Left ventricle myocardium superior (tissue), 1 donor: ENCODE measurements at places on chromosomes 12 and 14.

- DNase-seq, result peak; percentile 76
Observed at GRCh38 chr14:68633131-68633991, 159.5 kb downstream of the ZFP36L1 start.

GRCh38 chr12:105041186-105041585 lies 43.1 kb downstream of the ALDH1L2 start:
- DNase-seq, result no peak

GRCh38 chr14:104004849-104005248 lies 62.5 kb upstream of the RD3L start:
- no peak for DNase-seq

- no peak for DNase-seq
Observed at GRCh38 chr12:89349814-89350213, 2.5 kb downstream of the DUSP6 start.

GRCh38 chr12:93009533-93009932 lies 80.4 kb upstream of the EEA1 start:
- DNase-seq, result no peak

DNA sequence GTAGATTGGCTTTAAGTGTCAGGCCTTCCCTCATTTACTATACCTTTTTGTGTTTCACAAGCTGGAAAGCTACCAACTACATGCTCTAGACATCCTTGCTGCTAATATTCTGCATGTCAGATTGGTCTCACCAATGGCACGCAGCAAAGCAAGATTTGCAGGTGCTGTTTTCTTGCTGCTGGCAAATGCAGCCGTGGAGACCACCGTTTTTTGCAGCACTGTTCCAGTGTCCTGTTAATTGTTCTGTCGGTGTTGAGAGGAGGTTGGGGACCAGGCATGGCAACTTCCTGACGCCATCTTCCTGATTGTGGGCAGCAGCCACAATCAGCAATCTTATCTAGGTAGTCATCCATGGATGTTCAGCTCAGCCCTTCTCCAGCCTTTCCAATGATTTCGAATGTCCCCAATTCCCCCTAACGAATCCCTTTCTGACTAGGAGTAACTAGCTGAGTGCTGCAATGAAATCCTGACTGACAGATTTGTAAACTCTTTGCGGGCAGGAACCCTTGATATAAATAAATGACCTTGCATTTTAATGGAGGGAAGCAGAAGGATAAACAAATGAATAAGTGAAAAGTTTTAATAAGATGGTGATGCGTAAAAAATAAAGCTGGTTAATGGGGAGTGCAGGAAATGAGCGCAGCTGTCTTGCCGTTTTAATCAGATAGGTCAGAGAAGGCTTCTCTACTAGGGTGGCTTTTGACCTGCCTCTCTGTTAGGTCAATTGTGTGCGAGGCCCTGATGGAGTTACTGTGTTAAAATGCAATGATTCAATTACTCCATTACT lies 574 bp upstream of the CRADD start:
- DNase-seq, result no peak

- DNase-seq, result no peak
Observed at GRCh38 chr12:53696285-53696654, 20.4 kb upstream of the ATP5MC2 start.

DNA sequence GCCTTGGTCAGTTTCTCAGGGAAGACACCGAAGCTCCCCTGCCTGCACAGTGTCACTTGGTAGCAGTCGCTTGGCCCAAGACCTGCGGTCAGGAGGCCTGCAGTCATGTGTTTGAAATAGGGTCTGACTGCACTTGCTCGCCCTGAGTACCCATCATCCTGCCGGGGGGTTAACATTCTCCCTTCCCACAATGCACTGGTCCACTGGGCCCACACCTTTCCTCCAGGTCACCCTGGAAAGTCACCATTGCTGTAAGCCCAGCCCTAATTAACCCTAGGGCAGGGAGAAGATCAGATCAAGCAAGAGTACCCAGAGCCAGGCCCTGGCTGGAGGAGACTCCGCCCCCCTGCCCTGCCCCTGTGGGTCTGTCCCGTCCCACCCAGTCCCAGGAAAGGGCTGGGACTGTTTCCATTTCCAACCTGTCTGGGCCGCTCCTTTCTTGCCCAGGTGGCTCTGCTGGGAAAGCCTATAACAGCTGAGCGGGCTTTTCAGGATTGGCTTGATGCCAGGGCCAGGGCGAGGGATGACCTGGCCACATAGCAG lies 87.1 kb downstream of the ZFP36L1 start:
- no peak for DNase-seq

- DNase-seq, result no peak
Observed at GRCh38 chr12:26906704-26907103, 31.1 kb downstream of the INTS13 start.

- no peak for DNase-seq
Observed at GRCh38 chr12:12546314-12546772, 16.3 kb downstream of the DUSP16 start.

DNA sequence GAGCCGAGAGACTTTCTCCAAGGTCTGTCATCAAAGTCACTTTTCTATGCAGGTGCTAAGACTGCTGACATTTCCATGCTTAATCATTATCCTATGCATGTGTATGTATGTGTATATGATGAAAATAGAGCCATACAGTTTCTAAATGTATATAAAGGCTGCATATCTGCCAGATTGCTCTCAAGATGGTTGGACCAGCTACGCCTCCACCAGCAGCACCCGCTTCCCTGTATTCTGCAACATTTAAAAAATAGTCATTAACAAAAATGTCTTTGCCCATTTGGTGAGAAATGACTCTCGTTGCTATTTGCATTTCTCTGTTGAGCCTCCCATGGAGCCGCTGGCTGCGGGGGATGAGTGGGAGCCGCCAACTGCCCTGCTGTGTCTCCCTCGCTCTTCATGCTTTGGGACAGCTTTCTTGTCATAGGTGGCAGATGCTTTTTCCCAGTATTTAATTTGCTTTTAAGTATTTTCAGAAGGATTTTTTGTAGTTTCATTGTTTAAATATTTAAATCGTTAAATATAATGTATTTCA lies 54.7 kb downstream of the DYNC1H1 start:
- DNase-seq, result no peak

DNA sequence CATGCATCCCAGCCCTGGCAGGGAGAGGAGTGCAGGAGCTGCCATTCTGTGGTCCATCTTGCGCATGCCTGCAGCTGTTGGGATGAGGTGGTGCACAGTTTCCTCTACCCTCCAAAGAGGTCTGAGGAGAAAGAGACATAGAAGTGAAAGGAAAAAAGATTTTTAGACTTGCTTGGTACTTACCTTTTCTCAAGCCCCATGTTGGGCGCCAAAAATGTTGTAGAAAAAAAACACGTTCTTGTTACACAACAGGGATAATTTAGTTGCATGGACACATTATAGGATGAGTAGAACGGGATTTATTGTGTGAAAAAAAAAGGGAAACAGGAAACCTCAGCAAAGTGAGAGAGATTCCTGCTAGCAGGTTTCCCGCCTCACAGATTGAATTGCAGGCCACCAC lies 244.4 kb upstream of the GARIN2 start:
- no peak for DNase-seq

- DNase-seq, result no peak
Observed at GRCh38 chr14:33556382-33557121, 394.3 kb downstream of the EGLN3 start.

GRCh38 chr14:63504648-63505047 lies 38.5 kb downstream of the PPP2R5E start:
- DNase-seq, result no peak

- DNase-seq, result no peak
Observed at GRCh38 chr12:112149596-112149995, 24.2 kb downstream of the TRAFD1 start.

DNA sequence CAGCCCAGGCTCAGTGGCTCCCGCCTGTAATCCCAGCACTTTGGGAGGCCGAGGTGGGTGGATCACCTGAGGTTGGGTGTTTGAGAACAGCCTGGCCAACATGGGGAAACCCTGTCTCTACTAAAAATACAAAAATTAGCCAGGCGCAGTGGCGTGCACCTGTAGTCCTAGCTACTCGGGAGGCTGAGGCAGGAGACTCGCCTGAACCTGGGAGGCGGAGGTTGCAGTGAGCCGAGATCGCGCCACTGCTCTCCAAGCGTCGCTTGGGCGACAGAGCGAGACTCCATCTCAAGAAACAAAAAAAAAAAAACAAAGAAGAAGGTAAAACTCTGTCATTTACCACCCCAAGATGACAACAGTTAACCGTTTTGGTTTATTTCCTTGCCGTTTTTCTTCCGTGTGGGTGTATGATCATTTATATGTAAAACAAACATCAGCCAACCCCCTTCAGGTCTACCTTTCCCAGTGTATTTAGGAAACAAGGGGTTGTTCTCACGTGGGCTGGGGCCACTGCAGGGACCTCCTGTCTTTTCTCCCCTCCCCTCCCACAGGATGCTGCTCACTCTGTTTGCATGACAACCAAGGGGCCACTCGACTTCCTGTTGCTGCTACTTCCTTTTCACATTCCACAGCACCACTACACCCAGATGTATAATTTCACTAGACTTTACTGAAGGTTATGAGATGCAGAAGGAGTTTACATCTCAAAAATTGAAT lies 13.6 kb downstream of the TTC9 start:
- DNase-seq, result no peak

- no peak for DNase-seq
Observed at GRCh38 chr12:78034025-78034424, 203.3 kb downstream of the NAV3 start.

DNA sequence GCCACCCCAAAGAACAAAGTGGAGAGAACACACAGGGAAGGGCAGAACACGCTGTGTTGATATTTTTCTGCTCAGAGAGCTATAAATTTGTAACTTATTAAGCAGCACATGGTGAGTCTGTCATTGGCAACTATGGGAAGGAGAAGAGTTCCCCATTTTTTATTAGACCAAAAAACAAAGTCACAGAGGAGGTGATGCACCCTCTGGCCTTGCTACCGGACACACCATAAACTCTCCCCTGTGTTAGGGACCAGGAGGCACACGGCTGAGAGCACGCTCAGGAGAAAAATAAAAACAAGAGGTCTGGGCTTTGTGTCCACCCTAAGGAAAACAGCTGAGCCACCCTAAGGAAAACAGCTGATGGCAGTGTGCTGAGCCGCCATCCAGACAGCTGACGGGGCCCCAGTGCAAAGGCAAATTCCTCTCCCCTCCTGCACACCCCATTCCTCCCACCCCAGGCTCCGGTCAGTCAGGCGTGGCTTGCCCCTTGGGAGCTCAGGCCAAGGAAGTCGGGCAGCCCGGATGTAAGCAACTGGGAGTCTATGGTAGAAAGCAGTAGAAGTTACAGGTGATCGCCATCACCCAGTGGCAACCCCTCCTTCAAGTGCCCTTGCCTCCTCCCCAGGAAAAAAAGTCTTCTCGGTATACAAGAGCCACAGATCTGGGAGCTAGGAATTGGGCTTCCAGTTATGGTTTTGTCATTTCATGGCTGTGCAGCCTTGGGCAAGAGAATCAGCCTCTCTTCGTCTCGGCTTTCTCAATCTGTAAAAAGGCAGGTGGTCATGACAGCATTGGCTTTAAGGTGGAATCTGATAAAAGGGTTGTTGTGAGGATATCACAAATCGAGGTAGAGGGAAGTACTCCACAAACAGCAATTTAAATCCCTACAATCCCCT lies 2.4 kb downstream of the PXN start:
- peak; percentile 59 for DNase-seq

- no peak for DNase-seq
Observed at GRCh38 chr14:101132051-101132571, 228.6 kb upstream of the RTL1 start.

- DNase-seq, result no peak
Observed at GRCh38 chr14:31090883-31091764, 64.9 kb upstream of the STRN3 start.

- DNase-seq, result no peak
Observed at GRCh38 chr12:64631197-64631596, 20.9 kb downstream of the RASSF3 start.

DNA sequence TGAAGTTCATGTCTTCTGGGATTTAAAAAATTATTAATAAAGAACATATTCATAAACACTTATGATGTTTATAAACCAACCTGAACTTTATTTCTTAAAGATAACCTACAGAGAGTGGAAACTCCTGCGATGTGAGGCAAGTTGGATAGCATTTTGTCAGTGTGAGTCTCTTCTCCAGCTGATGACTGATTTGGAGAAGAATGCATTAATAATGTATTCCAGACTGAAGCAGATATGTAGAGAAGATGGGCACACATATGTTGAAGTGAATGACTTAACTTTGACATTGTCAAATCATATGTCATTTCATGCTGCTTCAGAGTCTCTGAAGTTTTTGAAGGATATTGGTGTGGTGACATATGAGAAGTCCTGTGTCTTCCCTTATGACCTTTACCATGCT lies 7.3 kb downstream of the HELB start:
- no peak for DNase-seq

DNA sequence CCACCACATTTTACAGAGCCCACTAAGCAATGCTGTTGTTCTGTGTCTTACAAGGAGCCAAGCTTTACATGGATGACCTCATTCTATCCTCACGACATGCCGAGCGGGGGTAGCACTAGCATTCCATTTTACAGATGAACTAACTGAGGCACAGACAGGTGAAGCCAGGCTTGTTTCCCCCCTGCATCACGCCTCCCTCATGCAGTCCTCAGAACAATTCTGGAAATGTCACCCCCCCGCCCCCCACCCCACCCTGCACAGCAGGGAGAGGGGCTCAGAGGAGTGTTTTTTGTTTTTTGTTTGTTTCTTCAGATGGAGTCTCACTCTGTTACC lies 1.5 kb downstream of the SLC8B1 start:
- DNase-seq, result no peak

DNA sequence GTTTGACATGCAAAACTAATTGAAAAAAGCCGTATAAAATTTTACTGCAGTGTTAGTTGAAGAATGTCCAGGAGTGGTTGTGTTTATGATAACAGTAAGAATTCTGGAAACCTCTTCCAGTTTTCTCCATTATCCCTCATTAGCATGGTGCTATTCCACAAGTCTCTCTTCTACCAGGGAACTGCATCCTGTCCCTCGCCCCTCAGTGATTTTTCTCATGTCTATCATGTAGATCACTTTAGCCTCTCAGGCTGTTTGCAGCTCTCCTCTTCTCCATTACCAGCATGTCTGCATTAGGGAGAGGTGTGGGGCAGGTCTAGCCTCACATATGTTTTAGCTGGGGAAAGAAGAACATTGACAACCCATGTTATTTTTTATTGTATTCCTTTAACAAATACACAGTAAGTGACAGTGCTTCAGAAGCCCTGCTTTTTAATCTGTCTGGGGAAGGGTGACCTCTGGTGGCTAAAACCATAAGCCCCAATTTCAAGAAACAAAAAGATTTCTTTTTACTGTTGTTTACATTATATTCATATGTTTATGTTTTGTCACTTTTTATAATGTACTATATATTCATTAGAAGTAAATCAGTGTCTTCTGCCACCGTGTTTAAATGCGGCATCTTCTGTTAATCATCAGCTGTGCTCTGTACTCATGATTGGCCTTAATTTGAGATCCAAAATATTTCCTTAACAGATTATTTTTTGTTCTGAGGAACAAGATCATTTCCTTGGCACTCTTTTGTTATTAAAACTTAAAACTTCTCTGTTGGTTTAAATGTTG lies 70.7 kb downstream of the RASSF8 start:
- DNase-seq, result no peak
